ENCODE measurements at places on chromosomes 7 and 10. TPM values are rescaled to one million over a fixed set of nuclear protein-coding genes. Genes with fewer than 3 reads are reported as not detected.

DNA sequence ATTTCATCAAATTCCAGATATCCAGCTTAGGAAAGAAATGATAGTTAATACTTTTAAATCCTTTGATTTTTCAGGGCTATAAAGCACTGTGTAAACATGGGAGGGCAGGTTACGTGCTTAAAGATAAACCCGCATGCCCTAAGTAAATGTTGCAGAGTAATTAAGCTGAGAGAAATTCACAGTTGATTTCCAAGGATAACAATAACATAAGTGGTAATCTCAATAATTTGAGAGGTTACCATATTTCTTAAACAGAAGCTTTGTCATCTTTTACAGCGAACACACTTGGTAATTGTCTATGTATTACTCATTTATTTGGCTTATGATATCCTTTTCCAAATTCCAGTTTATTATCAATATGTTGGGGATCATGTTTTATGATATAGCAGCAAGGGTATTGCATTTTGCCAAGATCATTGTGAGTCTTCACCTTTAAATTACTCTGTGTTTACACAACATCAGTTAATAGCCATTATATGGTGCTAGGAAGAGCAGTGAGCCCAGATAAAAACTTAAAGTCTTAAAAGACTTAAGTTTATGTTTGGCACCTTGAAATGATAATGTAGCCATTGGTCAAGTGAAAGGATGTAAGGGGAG lies 15.4 kb downstream of the MGAM start:
- H3K27ac ChIP-seq = no peak overlapping the region
- no peaks in the 10 kb centered on the region for H3K27me3 ChIP-seq
- no peak for DNase-seq

GRCh38 chr10:22705527-22705926 lies 8.9 kb downstream of the PIP4K2A start:
- no peaks in the 10 kb centered on the region for H3K36me3 ChIP-seq
- DNase-seq = no peak
- H3K27me3 ChIP-seq = no peaks in the 10 kb centered on the region
- no peak overlapping the region for H3K27ac ChIP-seq

- no peak overlapping the region for H3K27ac ChIP-seq
- no peak overlapping the region for H3K4me3 ChIP-seq
- no peak for DNase-seq
- no peaks in the 10 kb centered on the region for H3K27me3 ChIP-seq
- H3K4me1 ChIP-seq = no peaks in the 10 kb centered on the region
- no peaks in the 10 kb centered on the region for H3K36me3 ChIP-seq
Measured at GRCh38 chr7:117146059-117146458, 176.8 kb downstream of the WNT2 start.

DNA sequence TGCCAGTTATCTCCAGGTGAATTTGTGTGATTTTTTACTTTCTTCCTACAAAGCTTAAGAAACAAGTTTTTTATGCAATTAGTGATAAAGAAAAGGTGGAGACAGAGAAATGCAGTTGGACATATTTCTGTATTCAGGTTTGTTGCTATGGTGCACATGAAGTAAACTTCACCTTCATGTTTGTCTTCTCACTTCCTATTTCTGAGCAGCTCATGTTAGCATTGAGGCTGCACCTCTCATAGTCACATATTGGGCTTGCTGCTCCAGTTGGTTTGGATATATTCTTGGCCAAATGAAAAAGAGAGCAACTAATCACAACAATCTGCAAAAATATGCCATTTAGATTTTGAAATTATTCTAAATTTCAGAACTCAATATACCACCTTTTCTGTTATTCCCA lies 475.6 kb upstream of the ZWINT start:
- DNase-seq = no peak

GRCh38 chr10:93503075-93503474 lies 6.7 kb downstream of the CEP55 start:
- no peak overlapping the region for H3K27ac ChIP-seq
- H3K4me3 ChIP-seq = no peak overlapping the region
- no peak for DNase-seq
- H3K4me1 ChIP-seq = no peaks in the 10 kb centered on the region

DNA sequence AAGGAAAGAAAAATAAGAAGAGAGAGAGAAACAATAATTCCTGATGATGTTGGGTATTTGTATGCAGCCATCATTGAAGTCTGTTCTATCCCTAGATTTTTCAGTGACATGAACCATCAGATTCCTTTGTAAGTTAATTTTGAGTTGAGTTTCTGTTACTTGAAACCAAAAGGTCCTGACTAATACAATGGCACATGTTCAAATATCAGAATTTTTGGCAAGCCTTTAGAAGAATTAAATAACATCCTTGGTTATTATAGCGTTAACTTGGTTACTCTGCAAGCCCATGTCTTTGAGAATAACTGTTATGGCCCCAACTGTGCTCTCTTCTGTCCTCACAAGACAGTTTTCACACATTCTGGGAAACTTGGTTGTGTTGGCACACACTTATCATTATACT lies 66.5 kb downstream of the SYPL1 start:
- no peaks in the 10 kb centered on the region for H3K36me3 ChIP-seq
- H3K4me1 ChIP-seq = peaks cover 27% of the 10 kb centered on the region
- H3K27me3 ChIP-seq = no peaks in the 10 kb centered on the region

Gene TDRD1
- total RNA-seq = 0.88 TPM

Gene RPA3
- 33.7 TPM for total RNA-seq

Gene OPN4
- not detected for total RNA-seq

All from kidney (tissue), 22 donors.